Activated naive CD4-positive, alpha-beta T cell treated with anti-CD3 and anti-CD28 coated beads for 36 hours (primary cell): ENCODE measurements at places on chromosomes 2 and 18.

- H3K36me3 ChIP-seq, result no peaks in the 10 kb centered on the region
- no peak for DNase-seq
- H3K27me3 ChIP-seq, result no peaks in the 10 kb centered on the region
- no peak overlapping the region for H3K27ac ChIP-seq
- no peaks in the 10 kb centered on the region for H3K4me1 ChIP-seq
These were observed 558.3 kb downstream of the KCNJ3 start for GRCh38 chr2:155256803-155257202.

DNA sequence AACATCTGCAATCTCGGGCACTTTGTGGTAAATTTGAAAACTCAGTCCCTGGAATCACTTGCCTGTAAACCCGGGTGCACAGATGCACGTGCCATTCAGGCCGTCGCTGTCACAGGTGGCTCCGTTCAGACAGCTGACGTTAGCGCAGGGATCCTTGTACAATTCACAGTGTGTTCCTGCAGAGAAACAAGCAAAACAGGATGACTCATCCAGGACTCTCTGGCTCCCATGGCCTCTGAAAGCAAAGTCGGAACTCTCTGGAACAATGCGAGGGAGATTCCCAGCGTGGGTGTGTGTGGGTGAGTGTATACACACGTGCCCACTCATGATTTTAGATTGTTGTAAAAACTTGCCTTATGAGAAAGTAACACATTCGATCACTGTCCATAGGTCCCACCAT lies 136.1 kb upstream of the PID1 start:
- DNase-seq, result no peak
- H3K36me3 ChIP-seq, result no peaks in the 10 kb centered on the region
- H3K4me3 ChIP-seq, result no peak overlapping the region
- H3K27me3 ChIP-seq, result no peaks in the 10 kb centered on the region

DNA sequence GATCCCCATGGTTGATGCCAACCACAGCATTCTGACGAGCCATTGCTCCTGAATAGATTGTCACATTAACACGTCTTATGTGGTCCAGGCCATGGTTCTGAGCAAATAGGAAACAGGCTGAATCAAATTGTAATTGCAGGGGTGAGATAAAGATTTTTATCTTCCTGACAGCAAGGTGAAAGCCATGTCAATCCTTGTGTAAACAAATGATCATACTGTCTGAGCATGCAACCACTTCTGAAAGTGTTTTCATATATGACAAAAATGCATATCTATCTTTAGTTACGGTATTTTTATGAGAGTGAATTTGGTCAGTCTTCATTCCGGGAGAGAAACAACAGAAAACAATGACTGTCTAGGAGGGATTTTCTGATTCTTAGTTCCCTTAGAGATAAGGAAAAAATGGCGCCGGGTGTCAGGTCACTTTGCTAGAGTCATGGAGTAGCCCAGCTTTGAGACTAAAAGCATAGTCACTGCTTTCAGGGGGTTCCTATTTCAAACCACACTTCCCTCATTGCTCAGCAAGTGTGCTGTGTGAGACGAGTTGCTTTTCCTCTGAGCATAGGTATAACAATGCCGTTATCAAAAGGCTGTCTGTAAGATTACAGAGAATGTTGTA lies 958.9 kb downstream of the DCDC2C start:
- H3K27ac ChIP-seq, result no peak overlapping the region
- H3K36me3 ChIP-seq, result no peaks in the 10 kb centered on the region
- no peak overlapping the region for H3K4me3 ChIP-seq
- DNase-seq, result no peak
- no peaks in the 10 kb centered on the region for H3K27me3 ChIP-seq
- H3K4me1 ChIP-seq, result no peaks in the 10 kb centered on the region

DNA sequence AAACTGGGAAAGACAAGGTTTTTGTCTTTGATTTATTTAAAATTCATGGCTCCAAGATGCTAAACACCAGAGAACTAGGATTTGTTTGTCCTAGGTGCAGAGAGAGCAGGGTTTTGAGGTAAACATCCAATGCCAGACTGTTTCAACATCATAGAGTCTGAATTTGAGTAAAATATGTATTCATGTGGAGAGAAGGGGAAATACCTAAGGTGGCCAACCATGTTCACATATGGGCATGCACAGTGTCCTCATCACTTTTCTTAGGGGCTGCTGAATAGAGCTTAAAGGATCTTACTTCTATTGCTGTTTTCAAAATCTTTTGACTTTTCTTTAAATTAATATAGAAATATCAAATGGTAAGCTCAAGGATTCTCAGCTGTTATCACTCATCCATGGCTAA lies 287.0 kb upstream of the CCDC68 start:
- no peak for DNase-seq
- no peaks in the 10 kb centered on the region for H3K4me1 ChIP-seq
- H3K27me3 ChIP-seq, result no peaks in the 10 kb centered on the region
- no peak overlapping the region for H3K4me3 ChIP-seq

DNA sequence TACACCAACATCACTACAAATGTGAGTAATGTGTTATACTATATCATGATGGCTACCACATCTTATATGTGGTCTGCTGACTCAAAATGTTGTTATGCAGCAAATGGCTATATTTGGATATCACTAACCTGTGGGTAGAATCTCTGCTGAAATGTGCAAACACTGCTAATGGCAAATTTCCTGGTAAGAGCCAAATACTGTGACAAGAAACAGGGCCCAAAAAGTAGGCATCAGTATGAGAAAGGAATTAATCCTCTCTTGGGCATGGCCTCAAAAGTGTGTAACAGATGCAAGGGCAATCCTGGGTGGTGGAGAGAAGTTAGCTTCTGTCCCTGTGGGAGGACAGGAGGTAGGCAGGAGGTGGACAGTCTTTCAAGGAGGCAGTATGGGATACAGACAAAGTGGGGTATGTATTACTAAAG lies 13.3 kb downstream of the ATF2 start:
- H3K27me3 ChIP-seq, result no peaks in the 10 kb centered on the region
- H3K4me1 ChIP-seq, result peaks cover 40% of the 10 kb centered on the region
- DNase-seq, result peak; percentile 8
- peaks cover 7% of the 10 kb centered on the region for H3K36me3 ChIP-seq

- no peak for DNase-seq
- no peak overlapping the region for H3K4me3 ChIP-seq
- no peak overlapping the region for H3K27ac ChIP-seq
- H3K4me1 ChIP-seq, result peaks cover 4% of the 10 kb centered on the region
- H3K36me3 ChIP-seq, result no peaks in the 10 kb centered on the region
- peaks cover 3% of the 10 kb centered on the region for H3K27me3 ChIP-seq
These were observed 10.9 kb upstream of the NFATC1 start for GRCh38 chr18:79384834-79385233.

GRCh38 chr2:101027852-101028251 lies 25.8 kb downstream of the RPL31 start:
- H3K4me1 ChIP-seq, result no peaks in the 10 kb centered on the region
- H3K4me3 ChIP-seq, result no peak overlapping the region
- no peak for DNase-seq
- peaks cover 4% of the 10 kb centered on the region for H3K36me3 ChIP-seq

- H3K4me3 ChIP-seq, result no peak overlapping the region
- H3K27ac ChIP-seq, result no peak overlapping the region
- DNase-seq, result no peak
- H3K27me3 ChIP-seq, result no peaks in the 10 kb centered on the region
These were observed 30.9 kb downstream of the METTL21A start for GRCh38 chr2:207594264-207594663.

GRCh38 chr2:241877989-241878970 lies 8.8 kb downstream of the RTP5 start:
- H3K4me1 ChIP-seq, result peaks cover 24% of the 10 kb centered on the region
- no peak overlapping the region for H3K27ac ChIP-seq

DNA sequence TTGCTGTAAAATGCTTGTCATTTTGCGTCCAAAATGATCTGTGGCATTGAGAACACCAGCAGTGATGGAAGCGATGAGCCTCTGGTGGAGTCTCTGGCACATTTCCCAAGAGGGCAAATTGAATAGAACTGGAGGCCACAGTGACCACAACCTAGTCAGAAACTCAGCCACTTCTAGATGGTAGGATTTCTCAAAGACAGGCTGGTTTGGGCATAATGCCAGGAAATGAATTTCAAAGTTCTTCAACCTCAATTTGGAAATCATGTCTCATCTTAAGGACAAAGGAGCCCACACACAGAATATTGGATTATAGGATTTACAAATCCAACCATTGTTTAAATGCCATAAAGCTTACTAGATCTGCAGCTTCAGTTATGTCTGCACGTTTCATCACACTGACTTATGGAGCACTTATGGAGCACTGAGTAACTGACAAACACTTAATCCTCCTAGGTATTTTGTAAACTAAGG lies 132.1 kb downstream of the COL6A3 start:
- H3K36me3 ChIP-seq, result no peaks in the 10 kb centered on the region
- H3K27me3 ChIP-seq, result peaks cover 3% of the 10 kb centered on the region
- no peak overlapping the region for H3K4me3 ChIP-seq
- no peaks in the 10 kb centered on the region for H3K4me1 ChIP-seq

GRCh38 chr2:212176151-212176550 lies 362.5 kb downstream of the ERBB4 start:
- H3K36me3 ChIP-seq, result no peaks in the 10 kb centered on the region
- no peaks in the 10 kb centered on the region for H3K4me1 ChIP-seq
- no peak for DNase-seq
- no peak overlapping the region for H3K27ac ChIP-seq
- H3K4me3 ChIP-seq, result no peak overlapping the region

- no peaks in the 10 kb centered on the region for H3K27me3 ChIP-seq
- H3K4me3 ChIP-seq, result no peak overlapping the region
- H3K4me1 ChIP-seq, result peaks cover 4% of the 10 kb centered on the region
These were observed 126.1 kb downstream of the OLA1 start for GRCh38 chr2:174122185-174122584.

GRCh38 chr2:156573710-156574109 lies 137.5 kb downstream of the GPD2 start:
- H3K27ac ChIP-seq, result no peak overlapping the region
- no peaks in the 10 kb centered on the region for H3K27me3 ChIP-seq
- H3K4me3 ChIP-seq, result no peak overlapping the region

- H3K27me3 ChIP-seq, result no peaks in the 10 kb centered on the region
- H3K4me3 ChIP-seq, result no peak overlapping the region
- no peaks in the 10 kb centered on the region for H3K36me3 ChIP-seq
- no peaks in the 10 kb centered on the region for H3K4me1 ChIP-seq
- H3K27ac ChIP-seq, result no peak overlapping the region
These were observed 236.5 kb upstream of the NT5C1B start for GRCh38 chr2:18825838-18826237.
